ENCODE measurements at places on chromosomes 2 and 18.

- no peak for DNase-seq
- H3K27me3 ChIP-seq: no peaks in the 10 kb centered on the region
- no peak overlapping the region for H3K27ac ChIP-seq
- H3K4me3 ChIP-seq: no peak overlapping the region
Observed at GRCh38 chr2:88481691-88482336, 29.3 kb upstream of the FOXI3 start.

- no peaks in the 10 kb centered on the region for H3K36me3 ChIP-seq
- DNase-seq: no peak
- H3K4me3 ChIP-seq: no peak overlapping the region
- no peaks in the 10 kb centered on the region for H3K4me1 ChIP-seq
- H3K27ac ChIP-seq: no peak overlapping the region
- no peaks in the 10 kb centered on the region for H3K27me3 ChIP-seq
Observed at GRCh38 chr2:43001055-43001378, 208.6 kb upstream of the HAAO start.

GRCh38 chr2:45765007-45765727 lies 113.7 kb downstream of the PRKCE start:
- no peaks in the 10 kb centered on the region for H3K36me3 ChIP-seq
- DNase-seq: no peak
- H3K27ac ChIP-seq: no peak overlapping the region
- H3K4me1 ChIP-seq: peaks cover 11% of the 10 kb centered on the region
- no peak overlapping the region for H3K4me3 ChIP-seq
- H3K27me3 ChIP-seq: no peaks in the 10 kb centered on the region

DNA sequence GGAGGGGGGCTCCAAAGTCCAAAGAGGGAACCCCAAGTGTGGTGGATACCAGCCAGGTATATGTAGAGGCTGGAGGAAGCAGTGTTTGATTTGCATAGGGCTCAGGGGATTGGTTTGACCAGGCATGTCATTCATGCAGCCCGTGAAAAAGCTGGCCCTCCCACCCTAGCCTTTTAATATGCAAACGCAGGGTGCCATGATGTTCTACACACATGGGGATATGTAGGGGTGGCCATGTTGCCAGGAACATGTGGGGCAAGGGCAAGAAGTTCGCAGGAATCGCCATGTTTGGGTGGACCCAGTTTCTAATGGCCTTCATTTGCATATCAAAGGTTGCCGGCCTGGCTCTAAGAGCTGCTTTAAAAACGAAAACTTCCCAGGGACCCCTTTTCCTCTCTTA lies 33.6 kb downstream of the B3GNT7 start:
- H3K27ac ChIP-seq: no peak overlapping the region
- H3K27me3 ChIP-seq: no peaks in the 10 kb centered on the region
- H3K4me1 ChIP-seq: no peaks in the 10 kb centered on the region
- H3K36me3 ChIP-seq: no peaks in the 10 kb centered on the region
- no peak for DNase-seq

DNA sequence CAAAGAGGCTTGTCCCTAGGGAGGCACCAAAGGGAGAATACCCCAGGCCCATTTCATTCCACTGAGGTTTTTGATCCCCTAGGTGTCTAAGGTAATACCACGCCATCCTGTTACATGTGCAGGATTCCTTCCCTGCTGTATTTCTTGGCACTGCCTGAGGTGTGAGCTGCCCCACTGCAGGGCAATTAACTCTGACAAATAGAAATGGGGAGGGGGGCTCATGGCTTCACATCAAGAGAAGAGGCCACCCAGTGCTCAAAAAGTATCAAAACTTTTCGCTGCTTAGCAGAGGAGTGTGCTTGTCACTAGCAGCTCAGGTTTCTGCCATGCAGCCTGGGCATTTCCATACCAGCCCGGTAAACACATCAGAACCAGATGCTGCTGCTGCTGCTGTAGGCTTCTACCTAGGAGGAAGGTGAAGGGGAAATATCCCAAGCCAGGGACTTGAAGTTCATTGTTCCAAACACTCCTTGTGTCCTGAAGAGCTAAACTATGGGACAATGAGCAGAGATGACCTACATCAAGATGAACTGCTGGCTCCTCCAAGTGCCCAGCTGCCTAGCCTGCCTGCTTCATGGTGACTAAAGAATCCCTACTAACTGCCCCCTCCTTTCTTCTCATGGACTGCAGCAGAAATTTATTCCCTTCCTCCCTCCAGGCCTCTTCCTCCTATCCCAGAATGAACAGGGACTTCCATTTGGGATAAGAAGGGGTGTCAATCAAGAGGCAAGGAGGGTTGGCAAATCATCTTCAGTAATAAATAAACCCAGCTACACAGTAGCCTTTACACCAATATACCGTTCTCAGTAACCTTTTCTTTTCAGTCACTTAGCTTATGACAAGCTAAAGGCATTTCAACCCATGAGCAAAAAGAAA lies 16.4 kb downstream of the POU3F3 start:
- no peaks in the 10 kb centered on the region for H3K36me3 ChIP-seq
- H3K4me1 ChIP-seq: peaks cover 16% of the 10 kb centered on the region
- H3K27me3 ChIP-seq: peaks cover 14% of the 10 kb centered on the region
- no peak for DNase-seq
- H3K4me3 ChIP-seq: no peak overlapping the region

DNA sequence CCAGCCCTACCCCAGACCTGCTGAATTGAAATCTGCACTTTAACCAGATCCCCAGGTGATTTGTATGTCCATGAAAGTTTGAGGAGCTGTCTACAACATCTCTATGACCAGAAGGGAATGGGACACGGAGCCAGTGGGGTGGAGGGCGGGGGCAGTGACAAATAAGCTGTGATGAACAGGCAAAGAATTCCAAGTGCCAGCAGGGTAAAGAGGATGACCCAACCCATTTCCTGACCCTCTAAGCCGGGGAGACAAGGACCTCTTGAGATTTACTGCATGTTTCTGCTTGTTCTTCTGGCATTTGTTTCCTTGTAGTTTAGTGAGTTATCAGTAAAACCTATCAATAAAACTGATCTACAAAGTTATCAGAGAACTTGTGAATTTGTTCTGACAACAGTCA lies 8.7 kb downstream of the TET3 start:
- DNase-seq: no peak
- H3K27ac ChIP-seq: no peak overlapping the region
- H3K27me3 ChIP-seq: no peaks in the 10 kb centered on the region
- no peaks in the 10 kb centered on the region for H3K36me3 ChIP-seq
- no peak overlapping the region for H3K4me3 ChIP-seq

DNA sequence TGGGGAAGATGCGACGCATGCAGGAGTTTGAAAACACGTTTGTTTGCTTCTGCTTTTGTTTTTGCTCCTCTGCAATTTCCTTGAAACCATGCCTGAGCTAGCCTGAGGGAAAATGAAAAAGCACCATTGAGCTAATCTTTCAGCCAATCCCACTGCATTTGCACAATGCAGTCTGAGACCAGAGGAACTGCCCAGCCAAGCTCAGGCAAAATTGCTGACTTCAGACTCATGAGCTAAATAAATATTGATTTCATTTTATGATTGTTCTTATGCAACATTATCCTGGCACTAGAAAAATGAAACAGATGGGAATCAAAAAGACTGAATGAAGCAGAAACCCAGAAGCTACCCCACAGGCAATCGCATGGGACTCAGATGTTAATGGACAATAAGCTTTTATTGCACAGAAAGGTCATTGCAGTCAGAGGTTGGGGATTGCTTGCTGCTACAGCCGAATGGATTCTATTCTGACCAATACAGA lies 37.0 kb downstream of the TPRKB start:
- no peaks in the 10 kb centered on the region for H3K27me3 ChIP-seq
- no peak overlapping the region for H3K4me3 ChIP-seq
- no peak for DNase-seq
- H3K27ac ChIP-seq: no peak overlapping the region
- no peaks in the 10 kb centered on the region for H3K4me1 ChIP-seq

GRCh38 chr18:44896846-44897245 lies 216.2 kb downstream of the SETBP1 start:
- no peaks in the 10 kb centered on the region for H3K36me3 ChIP-seq
- H3K4me3 ChIP-seq: no peak overlapping the region
- no peaks in the 10 kb centered on the region for H3K27me3 ChIP-seq
- H3K27ac ChIP-seq: no peak overlapping the region
- H3K4me1 ChIP-seq: peaks cover 19% of the 10 kb centered on the region

GRCh38 chr2:133591164-133591563 lies 22.9 kb upstream of the NCKAP5 start:
- H3K27ac ChIP-seq: no peak overlapping the region
- H3K4me3 ChIP-seq: peak overlapping the region; percentile 17
- no peaks in the 10 kb centered on the region for H3K4me1 ChIP-seq
- H3K36me3 ChIP-seq: no peaks in the 10 kb centered on the region
- H3K27me3 ChIP-seq: no peaks in the 10 kb centered on the region

Measured in thoracic aorta (tissue), 2 donors.